ENCODE measurements at places on chromosomes 3 and 15. TPM values are rescaled to one million over a fixed set of nuclear protein-coding genes. Genes with fewer than 3 reads are reported as not detected.
A peak's percentile ranks its signal among the peaks of the same experiment; 100 is the strongest.

DNA sequence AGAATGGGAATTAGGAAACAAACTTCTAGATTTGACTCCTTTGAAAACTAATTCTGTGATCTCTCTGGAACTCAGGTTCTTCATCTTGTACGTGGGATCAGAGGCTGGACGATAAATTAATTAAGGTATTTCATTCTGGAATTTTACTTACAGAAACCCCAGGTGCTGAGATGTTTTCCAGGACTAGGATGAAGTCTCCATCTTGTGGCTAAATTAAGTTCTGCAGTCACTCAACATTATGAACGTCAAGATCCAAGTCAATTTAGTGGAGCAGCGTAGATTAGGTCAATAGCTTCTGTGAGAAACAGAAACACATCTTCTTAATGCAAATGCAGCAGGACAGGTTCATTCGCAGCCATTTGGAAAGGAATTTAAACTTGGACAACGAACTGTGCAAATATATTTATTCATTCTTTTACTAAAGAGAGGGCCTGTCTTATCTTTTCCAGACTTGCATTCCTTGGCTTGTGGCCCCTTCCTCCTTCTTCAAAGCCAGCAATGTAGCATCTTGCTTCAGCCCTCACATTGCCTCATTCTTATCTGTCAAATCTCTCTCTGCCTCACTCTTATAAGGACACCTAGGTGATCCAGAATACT is 26.7 kb upstream of the TMC3 start:
- DNase-seq = peak; percentile 61

DNA sequence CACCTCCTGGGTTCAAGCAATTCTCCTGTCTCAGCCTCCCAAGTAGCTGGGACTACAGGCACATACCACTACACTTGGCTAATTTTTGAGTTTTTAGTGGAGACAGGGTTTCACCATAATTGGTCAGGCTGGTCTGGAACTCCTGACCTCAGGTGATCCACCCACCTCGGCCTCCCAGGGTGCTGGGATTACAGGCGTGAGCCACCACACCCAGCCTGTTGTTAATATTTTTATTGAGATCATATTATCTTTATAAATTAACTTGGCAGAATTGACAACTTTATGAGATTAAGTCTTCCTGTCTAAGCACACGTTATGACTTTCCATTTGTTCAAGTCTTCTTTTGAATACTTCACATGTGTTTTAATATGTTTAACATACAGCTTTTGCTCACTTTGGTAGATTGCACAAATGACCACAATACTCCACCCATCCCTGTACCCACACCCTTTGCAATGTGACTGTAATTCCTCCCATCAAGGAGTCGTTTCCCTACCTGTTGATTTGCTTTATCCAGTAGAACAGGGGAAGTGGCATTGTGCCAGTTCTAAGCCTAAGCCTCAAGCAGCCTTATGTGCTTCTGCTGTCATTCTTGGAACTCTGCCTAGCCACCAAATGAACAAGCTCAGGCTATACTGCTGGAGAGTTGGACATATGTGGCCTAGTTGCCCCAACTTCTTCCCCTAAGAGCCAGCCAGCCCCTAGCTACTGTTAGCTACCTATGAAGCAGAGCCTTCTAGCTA is 8.2 kb downstream of the XYLB start:
- no peak for DNase-seq

- no peak for DNase-seq
These were observed 155.6 kb downstream of the TIGIT start for GRCh38 chr3:114449271-114450007.

GRCh38 chr3:34363881-34364280 is 565.5 kb downstream of the PDCD6IP start:
- no peak for DNase-seq

The DNASE1L3 gene
- total RNA-seq = not detected

- no peak for DNase-seq
These were observed 26.8 kb downstream of the KAT2B start for GRCh38 chr3:20066850-20067617.

DNA sequence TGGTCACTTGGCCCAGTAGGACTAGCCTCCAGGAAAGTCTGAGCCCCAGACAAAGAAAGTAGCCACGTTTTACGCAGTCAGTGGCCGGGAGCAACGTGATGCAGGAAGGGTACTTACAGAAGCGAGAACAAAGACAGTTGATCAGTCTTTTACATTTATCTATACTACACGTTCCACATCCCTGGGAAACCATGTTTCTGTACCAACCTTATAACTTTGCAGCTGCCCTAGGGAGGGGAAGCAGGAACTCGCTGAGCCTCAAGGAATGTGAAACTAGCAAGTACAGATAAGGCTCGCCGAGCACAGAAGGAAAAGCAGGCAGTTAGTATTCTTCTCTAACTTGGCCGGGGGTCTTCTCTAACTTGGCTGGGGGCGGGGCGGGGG is 3.4 kb upstream of the KNL1 start:
- no peak for DNase-seq

DNA sequence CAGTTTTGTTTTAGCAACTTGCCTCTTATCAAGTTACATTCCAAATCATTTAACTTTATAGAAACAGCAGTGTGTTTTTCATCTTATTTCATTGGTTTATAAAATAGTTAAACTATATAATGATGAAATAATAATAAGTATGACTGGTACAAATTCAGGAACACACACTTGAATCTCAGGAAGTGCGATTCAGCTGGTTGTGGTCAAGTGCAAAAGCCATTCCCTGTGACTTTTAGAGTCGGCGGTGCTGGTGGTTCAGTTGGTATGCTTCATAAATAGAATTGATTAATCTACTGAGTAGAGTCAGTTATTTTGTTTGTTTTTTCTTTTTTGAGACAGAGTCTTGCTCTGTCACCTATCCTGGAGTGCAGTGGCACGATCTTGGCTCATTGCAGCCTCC is 22.7 kb downstream of the SACM1L start:
- no peak for DNase-seq

GRCh38 chr3:130933801-130934345 is 40.0 kb downstream of the ATP2C1 start:
- no peak for DNase-seq

DNA sequence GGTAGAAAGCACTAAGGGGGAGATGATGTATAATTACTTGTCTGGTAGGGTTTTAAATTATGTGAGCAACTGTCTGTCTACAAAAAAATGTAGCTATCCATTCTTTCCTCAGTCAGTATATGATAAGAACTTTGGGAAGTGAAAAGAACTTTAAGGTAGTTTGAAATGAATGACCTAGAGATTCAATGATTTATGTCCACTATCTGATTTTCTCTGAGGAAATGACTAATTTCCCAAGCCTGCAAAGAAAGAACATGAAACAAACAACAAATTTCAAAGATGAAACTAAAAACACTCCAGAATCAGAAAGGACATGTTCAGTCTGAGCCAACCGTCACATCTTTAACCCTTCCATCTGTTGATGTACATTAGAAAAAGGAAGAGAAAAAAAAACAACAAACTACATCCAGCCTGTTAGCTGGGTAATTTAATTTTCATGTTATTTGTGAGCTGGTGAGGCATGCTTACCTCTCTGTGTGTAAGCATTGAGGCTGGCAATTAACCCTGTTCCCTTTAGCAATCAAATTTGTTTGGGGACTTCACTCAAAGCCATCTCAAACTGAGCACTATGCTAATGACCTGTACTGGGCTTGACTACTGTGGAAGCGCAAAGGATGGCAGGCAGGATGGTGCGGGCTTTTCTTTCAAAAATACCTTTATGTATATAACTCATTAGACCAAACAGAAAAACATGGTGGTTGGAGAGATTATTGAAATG is 220.1 kb downstream of the TUSC7 start:
- DNase-seq = no peak

The RETNLB gene
- not detected for total RNA-seq

- no peak for DNase-seq
These were observed 26.4 kb downstream of the MKRN2 start for GRCh38 chr3:12583280-12583679.

- no peak for DNase-seq
These were observed 11.2 kb downstream of the TNFSF10 start for GRCh38 chr3:172511783-172512762.

DNA sequence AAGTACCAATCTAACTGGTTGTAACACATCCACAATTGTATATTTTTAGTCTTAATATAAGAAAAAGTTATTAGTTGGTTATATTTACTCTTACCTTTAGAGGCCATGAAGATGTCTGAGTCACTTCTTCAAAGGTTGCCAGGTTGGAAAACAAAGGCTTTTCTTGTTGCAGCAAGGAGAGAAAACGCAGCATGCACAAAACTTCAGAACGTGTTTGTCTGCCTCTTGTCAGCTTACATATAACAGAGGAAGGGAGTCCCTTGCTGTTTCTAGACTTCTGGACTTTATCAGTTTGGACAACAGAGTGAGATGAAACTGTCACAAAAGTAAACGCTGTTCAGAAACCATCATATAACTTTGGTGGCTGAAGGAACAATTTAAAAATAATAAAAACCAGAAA is at the start of gene PLSCR5:
PLSCR5 (minus strand) TSS at position 241 of the 400 bp plus-strand sequence; CDS start at position 107, 134 bp downstream.
- DNase-seq = no peak

GRCh38 chr3:8857720-8858367 is 88.4 kb upstream of the OXTR start:
- DNase-seq = no peak

- no peak for DNase-seq
These were observed 24.7 kb downstream of the ILDR1 start for GRCh38 chr3:121997372-121997771.

DNA sequence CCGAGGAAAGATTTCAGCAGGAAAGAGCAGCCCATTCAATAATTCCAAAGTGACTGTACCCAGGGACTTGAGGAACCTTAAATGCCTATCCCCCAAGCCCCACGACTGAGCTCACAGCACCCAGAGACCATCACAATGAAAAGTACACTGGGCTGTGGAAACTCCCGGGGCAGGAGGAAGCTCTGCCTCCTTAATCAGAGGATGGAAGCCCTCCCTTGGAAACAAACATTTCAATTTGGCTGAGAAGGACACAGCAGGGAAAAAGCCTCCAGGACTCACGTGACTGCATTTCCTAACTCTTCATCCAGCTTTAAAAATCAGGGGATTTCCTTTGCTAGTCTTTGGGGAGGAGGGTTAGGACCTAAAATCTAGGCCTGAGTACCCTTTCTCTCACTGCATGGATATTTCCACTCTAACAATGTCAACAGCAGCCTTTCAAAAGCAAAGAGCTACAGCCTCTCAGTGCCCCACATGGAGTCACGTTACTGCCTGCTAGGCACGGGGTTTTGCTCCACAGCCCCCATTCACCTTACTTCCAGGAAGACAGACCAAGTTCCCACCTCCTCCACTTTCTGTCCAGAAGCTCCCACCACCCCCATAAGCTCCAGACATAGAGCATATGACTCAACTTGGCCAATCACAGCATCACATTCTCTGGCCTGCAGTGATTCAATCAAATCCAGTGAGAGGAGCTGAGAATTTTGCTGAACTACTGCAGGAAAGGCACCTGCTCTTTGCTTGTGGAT is 68.9 kb upstream of the WNT5A start:
- DNase-seq = no peak

DNA sequence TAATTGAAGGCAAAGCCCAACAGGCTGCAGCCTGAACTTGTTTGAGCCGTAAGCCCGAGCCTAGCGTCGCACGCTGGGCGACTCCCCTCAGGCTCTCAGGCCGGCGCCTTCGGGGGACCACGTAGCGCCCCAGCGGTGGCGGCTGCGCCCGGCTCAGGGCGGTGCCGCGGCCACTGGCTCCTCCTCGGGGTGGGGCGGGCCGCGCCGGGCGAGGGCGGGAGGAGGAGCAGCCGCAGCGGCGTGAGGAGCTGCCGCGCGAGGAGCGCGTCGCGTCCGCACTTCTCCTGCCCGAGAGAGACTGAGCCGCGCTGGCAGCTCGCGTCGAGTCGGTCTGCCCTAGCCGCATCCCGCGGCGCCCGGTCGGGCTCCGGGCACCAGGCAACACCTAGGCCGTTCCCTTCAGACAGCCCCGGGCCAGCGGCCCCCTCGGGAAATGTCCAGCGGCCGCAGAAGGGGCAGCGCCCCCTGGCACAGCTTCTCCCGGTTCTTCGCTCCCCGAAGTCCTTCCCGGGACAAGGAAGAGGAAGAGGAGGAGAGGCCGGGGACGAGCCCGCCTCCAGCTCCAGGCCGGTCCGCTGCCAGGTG is at the start of gene CRYBG3:
CRYBG3 (plus strand) TSS at position 238 of the 585 bp plus-strand sequence; CDS start at position 434, 196 bp downstream.
- peak; percentile 17 for DNase-seq

The ZNF662 gene
- total RNA-seq = not detected

The PLOD2 gene
- total RNA-seq = 158 TPM

GRCh38 chr3:109532257-109533216 is 195.2 kb upstream of the DPPA4 start:
- no peak for DNase-seq

DNA sequence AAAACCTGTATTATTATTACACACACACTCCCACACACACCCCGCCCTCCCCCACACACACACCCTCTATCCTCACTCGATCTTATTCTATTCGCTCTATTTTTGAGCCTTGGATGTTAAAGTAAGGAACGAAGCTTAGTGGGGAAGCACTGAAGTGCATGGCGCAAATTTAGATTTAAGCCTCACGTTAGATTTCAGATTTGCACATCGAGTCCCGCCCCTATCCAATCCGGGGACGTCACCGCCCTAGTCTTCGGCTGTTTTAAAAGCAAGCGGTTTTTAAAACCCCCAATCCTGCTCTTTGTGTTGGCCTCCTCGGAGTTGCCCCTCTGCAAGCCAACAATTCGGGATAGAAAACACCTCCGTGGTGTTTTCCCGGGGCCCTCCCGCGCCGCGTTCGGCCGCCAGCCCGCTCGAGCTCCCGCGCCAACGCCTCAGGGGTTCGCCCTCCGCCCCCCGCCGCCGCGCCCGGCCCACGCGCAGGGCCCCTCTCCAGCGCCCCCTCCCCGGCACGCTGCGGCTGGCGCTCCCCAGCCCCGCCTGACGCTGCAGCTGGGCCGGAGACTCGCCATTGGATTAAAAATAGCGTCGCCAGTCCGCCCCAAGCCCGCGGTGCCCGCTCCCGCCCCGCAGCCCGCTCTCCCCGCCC is at the start of gene USP13:
USP13 (plus strand) TSS at position 594 of the 649 bp plus-strand sequence. CDS start 186 bp downstream, outside the sequence.
- no peak for DNase-seq

The FOXL2 gene
- total RNA-seq = 12.7 TPM

The KCNMB3 gene
- total RNA-seq = 5.8 TPM

The CD96 gene
- not detected for total RNA-seq

- no peak for DNase-seq
These were observed 56.7 kb downstream of the PLS1 start for GRCh38 chr3:142652826-142653292.

Measured in Panc1 (cell line).